ENCODE measurements at places on chromosomes 4 and X. TPM values are rescaled to one million over a fixed set of nuclear protein-coding genes. Genes with fewer than 3 reads are reported as not detected.

AGA gene
- 32.2 TPM for total RNA-seq

ADRA2C gene
- total RNA-seq, result 1.1 TPM

DCX gene
- not detected for total RNA-seq

PRDX4 gene
- total RNA-seq, result 46.2 TPM

WNK3 gene
- 0.80 TPM for total RNA-seq

RNF175 gene
- total RNA-seq, result not detected

CT45A1 gene
- not detected for total RNA-seq

ZDHHC15 gene
- not detected for total RNA-seq

SPON2 gene
- 58.4 TPM for total RNA-seq

TCEAL3 gene
- 9.7 TPM for total RNA-seq

TRIM75 gene
- total RNA-seq, result not detected

GIMD1 gene
- not detected for total RNA-seq

MAGEC2 gene
- not detected for total RNA-seq

SPIN4 gene
- total RNA-seq, result 4.4 TPM
